Neural crest cell (in vitro differentiated cells): ENCODE measurements at places on chromosomes 2 and 18.

- DNase-seq = no peak
These were observed 36.0 kb upstream of the STAT1 start for GRCh38 chr2:191049728-191050639.

- no peak for DNase-seq
These were observed 15.3 kb upstream of the RGPD4 start for GRCh38 chr2:107811411-107811810.

GRCh38 chr2:46481198-46482193, 2.1 kb downstream of the TMEM247 start:
- DNase-seq = no peak

DNA sequence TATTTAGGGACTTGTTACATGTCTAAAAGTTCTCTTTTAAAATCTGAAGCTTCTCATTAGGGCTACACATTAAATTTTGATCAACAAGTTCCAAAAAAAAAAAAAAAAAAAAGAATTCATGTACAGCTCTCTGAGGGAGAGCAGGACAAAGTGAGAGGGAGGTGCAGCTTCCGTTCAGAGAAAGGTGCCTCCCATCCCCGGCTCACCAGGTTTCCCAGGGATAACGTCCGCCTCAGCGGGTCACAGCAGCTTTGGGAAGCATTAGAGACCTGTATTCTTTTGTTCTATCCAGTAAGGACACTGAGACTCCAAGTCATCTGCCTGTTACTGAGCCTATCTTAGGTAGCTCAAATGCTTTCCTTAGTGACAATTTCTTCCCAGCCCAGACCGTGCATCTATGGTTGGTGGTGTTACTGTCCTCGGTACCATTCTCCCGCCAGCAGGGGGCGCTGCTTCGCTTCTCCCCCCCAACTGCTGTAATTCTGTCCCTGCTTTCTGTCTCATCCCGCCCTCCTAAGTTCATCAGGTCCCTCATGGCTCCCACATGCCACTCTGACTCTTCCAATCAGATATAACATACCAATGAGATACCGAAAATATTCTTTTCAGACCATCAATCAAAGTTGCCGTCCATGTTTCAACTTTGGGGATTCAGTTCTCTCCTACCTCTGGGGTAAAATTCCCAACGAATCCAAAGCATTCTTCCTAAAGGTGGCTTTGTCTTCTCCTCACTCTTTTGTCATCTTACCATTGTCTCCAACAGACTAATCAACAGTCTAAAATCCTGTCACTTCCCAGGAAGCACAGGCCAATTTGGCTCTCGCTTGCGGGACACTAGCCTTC, 466.5 kb downstream of the METTL4 start:
- peak; percentile 37 for DNase-seq

- DNase-seq = no peak
These were observed 6.8 kb downstream of the COPS8 start for GRCh38 chr2:237092506-237092905.
